ENCODE measurements at places on chromosomes 6 and 20.

DNA sequence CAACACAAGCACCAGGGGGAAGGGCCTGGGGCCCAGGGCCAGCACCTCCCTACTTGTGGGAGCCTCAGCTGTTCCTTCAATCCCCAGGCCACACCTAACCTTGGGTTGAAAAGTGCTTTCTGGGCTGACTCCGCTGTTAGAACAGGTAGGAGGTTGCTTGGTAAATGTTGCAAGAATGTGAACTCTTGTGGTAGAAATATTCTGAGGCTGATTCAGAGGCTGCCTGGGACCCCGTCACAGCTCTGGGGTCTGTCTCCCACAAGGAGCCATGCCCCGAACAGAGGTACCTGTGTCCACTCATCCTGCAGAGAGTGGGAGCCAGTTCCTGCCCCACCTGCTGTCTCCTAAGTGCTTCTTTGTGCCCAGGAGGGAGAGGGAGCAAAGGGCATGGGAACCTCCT is 14.4 kb upstream of the MAS1L start:
- no peak for DNase-seq

- DNase-seq: no peak
These were observed at the start of gene MUC22 for GRCh38 chr6:31010393-31011060. Gene MUC22, plus strand, starts transcription at chr6:31010474. Its CDS starts 233 bp downstream, at chr6:31010707.

DNA sequence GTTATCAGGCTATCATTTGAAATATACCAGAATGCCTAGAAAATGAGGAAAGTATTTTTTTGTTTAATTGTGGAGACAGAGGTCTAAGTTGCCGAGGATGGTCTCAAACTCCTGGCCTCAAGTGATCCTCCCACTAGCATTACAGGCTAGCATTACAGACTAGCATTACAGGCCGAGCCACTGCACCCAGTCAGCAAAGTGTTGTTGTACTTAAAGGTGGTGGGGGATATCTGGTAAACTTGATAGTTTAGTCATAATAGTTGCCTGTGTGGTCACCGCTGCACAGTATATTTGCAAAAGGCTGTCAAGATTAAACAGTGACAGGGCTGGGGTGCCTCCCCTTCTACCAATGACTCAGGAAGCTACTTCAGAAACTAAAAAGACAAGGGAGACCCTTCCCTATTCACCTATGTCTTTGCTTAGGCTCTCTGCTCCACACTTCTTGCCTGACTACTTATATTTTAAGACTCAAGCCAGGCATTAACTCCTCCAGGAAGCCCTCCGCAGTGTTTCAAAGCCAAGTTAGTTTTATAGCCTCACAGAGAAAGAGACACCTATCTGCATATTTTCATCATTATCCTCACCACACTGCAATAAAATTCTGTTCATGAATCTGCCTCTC is 3.1 kb upstream of the AKIRIN2 start:
- no peak for DNase-seq

GRCh38 chr20:47035026-47035590 is 140.5 kb downstream of the EYA2 start:
- no peak for DNase-seq

GRCh38 chr20:25408890-25409289 is 1.4 kb downstream of the GINS1 start:
- DNase-seq: no peak

GRCh38 chr20:41142919-41143318 is 5.6 kb downstream of the PLCG1 start:
- no peak for DNase-seq

- no peak for DNase-seq
These were observed 55.7 kb upstream of the PRND start for GRCh38 chr20:4666001-4666479.

GRCh38 chr6:39422238-39422637 is 99.7 kb upstream of the KCNK16 start:
- no peak for DNase-seq

DNA sequence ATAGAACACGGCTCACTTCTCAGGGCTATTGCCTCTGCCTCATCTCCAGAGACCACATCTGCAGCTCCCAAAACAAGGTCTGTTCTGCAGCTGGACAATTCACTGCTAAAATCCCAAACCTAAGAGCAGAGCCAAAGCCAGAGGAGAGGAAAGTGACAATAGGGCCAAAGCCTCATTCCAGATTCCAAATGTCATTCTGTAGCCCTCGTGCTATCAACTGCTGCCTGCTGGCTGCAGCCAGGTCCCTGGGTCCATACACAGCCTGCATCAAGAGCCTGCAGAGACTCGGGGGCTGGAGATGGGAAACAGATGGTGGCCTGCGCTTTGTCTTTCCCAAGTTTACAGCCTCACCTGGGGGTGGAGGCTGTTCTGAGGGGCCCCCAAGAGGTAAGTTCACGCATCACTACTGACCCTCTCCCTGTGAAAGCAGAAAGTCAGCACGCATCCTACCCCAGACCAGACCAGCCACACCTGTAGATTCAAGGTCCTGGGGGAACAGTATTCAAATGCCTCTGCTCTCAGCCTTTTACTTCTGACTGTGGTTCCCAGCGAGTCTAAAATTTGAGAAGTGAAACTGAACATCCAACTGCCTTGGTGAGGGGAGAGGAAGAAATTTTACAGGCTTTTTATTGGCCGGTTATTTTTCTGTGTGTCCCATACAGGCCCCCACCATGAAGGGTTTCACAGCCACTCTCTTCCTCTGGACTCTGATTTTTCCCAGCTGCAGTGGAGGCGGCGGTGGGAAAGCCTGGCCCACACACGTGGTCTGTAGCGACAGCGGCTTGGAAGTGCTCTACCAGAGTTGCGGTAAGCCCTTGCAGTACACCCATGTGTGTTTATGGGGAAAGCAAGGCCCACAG is at the start of gene LY86:
TSS of gene LY86 (plus strand) at position 657 of the 860 bp plus-strand sequence. CDS start at position 672, 15 bp downstream.
- DNase-seq: peak; percentile 11

- no peak for DNase-seq
These were observed 134.7 kb downstream of the AIG1 start for GRCh38 chr6:143195349-143195845.

DNA sequence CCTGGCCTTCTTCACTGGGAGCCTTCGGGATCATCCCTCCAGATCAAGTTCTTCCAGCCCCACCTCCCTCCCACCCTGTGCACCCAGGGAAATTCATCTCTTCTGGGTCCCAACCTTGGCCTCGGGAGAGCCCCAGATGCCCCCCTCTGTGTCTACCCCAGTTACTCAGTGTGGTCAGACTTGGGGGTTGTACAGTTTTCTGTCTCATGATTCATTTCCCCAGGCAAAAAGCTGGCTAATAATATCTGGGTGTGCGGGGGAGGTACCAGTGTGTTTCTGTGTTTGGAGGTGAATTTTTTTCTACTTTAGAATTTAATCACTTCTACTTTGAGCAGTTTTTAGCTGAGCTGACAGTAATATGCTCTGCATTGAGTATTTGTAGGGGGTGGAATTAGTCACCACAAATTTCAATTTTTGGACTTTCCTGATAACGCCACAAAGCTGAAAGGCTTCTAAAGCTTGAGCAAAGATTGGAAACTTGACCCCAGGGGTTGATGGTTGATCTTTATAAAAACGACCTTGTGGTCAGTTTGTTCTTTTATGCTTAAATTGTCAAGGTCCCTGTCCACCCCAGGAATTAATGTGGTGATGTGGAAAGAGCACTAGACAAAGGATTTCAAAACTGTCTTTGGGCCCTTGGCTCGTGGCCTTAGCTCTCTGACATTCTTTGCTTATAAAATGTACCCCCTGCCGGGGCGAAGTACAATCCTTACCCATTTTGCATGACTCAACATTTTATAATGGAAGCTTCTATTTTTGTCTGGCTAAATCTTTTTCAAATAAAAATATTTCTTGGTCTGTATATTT is 284.7 kb upstream of the TAB2 start:
- no peak for DNase-seq

DNA sequence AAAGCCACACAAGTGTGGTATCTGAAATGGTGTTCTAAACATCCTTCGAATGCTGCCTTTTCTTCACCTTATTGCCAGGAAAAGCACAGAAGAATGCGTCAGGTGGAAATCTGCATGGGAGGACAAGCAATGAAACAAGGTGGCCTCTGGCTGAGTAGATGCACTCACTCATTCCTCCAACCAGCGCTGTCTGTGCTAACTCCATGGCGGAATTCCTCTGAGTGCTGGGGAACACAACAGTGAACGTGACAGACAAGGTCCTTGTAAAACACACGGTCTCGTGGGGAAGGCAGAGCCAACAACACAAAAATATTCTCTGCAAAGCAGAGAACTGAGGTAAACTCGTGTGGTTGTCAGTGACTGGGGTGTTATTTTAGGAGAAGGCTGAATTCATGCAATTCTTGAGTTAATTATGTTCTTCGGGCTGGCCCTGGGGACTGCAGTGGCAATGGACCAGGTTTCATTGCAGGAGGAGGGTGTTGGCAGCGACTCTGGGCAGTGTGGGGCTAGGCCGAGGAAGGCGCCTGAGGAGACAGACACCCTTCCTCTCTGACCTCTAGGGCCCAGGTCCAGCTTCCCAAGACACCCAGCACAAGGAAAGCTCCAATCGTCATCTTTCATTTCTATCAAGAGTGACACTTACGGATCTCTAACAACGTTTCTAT is 339.7 kb downstream of the PRKN start:
- DNase-seq: no peak

DNA sequence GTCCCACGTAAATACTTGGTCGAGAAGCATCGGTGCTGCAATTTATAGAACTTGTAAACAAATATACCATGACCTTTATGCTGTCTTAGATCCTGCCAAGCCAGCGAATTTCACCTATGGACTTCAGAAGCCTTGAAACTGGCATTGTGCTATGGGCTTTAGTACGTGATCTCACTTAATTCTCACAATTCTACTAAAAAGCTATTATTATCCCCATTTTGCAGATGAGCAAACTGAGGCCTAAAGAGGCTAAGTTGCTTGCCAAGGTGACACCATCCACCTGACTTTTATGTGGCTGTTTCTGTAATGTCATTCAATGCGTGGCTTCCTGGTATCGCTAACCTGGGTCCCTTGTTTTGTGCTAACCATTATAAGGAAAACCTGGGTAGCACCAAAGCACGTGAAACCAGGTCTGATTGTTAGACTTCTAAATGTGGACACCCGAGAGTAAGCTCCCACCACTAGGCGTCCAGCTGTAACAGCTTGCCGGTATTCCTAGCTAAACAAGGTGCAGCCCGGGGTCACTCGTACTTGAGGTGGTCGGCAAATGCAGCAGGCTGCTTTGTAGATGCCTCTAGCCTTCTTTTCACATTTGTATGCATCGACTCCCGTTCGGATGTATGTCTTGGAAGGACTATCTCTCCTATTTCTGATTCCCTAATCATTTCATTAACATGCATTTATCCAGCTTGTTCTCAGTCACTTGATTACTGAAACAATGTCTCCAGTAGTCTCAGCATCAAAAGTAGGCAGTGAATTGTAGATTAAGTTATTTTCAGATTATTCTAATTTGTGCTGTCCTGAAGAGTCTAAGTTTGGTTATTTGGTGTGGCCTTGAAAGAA is 1.1 kb downstream of the SYNJ2 start:
- peak; percentile 62 for DNase-seq

- DNase-seq: no peak
These were observed 61.9 kb downstream of the SASH1 start for GRCh38 chr6:148404456-148405054.

- peak; percentile 95 for DNase-seq
These were observed 586 bp upstream of the NQO2 start for GRCh38 chr6:2998998-2999617.

DNA sequence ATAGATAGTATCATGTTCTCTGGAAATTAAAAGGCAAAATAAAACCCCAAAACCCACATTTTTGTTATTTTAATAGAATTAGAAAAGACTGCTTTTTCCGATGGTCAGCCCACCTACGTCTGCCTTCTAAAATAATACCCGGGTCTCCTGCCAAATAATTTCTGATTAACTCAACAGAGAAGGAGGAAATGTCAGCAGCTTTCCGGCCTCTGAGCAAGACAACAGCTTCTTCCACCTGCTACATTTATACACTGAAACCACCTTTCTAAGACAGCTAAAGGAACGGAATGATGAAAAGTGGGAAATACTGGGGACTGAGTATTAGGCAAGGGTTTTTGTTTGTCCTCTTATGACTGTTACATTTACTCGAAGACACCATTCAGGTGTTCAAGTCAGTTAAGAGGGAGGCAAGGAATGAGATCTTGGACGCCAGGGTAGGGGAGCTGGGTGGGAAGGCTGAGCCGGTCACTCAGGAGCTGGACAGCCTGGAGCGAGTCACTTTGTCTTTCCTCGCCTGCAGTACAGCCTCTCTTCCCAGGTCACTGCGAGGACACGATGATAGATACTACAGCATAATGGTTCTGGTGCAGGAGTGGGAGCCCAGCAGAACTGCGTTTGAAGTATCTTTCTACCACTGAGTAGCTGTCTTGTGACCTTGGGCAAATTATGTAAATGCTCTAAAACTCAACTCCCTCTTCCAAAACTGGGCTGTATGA is 96.3 kb upstream of the QKI start:
- DNase-seq: no peak

GRCh38 chr6:32689531-32690501 is 23.4 kb upstream of the HLA-DQB1 start:
- no peak for DNase-seq

DNA sequence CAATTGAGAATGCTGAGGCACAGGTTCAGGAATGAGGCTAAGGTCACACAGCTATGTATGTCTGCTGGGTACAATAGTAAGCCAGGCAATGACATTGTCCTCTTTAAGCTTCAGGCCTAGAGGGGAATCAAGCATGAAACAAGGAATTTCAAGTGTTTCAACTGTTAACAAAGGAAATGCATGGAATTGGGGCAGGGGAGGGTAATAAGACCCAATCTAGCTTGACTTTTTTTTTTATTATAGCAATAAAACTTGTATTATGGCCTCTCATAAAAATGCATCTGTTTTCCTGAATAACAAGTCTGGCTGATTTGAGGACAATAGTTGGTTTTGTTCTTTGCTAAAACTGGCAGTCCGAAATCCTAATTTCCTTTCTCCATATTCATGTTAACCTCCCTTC is 336.7 kb downstream of the CBLN4 start:
- DNase-seq: no peak

- no peak for DNase-seq
These were observed 16.5 kb upstream of the NTSR1 start for GRCh38 chr20:62692176-62692575.

- DNase-seq: no peak
These were observed 113.9 kb downstream of the GMPR start for GRCh38 chr6:16352258-16352635.

DNA sequence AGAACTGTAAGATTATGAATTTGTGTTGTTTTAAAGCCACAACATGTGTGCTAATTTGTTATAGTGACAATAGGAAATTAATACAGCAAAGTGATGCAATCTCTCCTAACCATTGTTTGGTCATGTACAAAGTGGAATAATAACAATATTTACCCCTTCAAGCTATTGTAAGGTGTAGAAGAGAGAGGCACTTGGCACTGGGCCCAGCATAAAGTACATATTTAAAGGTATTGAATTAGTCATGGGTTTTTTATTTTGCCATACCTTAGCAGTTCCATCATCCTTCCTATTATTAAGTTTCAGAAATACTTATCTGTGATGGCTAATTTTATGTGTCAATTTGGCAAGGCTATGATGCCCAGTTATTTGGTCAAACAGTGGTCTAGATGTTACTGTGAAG is 322.4 kb upstream of the TSHZ2 start:
- no peak for DNase-seq

DNA sequence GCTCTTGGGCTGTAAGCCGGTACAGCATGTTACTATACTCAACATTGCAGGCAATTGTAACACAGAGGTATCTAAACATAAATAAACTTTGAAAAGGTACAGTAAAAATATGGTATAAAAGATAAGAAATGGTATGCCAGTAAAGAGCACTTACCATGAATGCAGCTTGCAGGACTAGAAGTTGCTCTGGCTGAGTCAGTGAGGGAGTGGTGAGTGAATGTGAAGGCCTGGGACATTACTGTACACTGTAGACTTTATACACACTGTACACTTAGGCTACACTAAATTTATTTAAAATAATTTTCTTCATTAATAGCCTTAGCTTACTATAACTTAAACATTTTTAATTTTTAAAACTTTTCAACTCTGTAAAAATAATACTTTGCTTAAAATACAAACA is 37.8 kb upstream of the ANKEF1 start:
- no peak for DNase-seq
